T-cell (primary cell): ENCODE measurements at places on chromosomes 6 and 20. TPM values are rescaled to one million over a fixed set of nuclear protein-coding genes. Genes with fewer than 3 reads are reported as not detected.

DNA sequence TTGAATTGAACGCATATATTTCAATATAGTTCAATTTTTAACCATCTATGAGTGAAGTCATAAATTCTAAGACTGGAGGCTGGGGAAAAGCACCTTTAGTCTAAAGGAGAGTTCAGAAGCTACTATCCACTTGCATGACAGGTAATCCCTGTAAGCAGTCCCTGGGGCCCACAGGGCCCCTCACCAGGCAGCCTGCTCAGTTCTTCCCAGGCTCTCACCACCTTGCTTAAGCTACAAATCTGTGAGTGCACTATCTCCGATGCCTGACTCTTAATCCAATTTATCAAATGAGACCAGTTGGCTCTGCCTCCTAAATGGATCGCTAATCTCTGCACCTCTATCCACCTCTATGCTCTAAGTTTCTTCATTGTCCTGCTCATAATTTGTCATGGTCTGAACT is 413.8 kb downstream of the PTPRT start:
- DNase-seq = no peak

- no peak for DNase-seq
Measured at GRCh38 chr6:123838505-123839234, 35.0 kb downstream of the NKAIN2 start.

DNA sequence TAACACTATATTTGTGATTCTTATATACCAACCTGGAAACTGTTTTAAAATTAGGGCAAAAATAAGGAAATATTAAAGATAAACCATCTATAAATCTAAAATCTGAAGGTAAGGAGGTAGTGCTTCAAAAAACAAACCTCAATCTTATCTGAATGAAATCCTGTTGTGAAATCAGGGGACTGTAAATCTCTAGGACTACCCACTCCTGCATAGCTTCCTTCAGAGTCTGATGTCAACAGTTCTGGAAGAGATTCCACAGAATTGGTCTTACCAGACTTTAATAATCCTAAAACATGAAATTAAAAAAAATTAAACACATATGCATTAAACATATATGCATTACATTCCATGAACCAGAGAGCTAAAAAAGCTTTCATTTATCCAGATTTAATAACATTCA is 51.4 kb downstream of the IBTK start:
- DNase-seq = no peak

Gene PGC
- 0.86 TPM for total RNA-seq

- DNase-seq = no peak
Measured at GRCh38 chr6:16088409-16088808, 40.5 kb upstream of the MYLIP start.
